Jurkat, Clone E6-1 (cell line): ENCODE measurements at places on chromosomes 2 and 18.

DNA sequence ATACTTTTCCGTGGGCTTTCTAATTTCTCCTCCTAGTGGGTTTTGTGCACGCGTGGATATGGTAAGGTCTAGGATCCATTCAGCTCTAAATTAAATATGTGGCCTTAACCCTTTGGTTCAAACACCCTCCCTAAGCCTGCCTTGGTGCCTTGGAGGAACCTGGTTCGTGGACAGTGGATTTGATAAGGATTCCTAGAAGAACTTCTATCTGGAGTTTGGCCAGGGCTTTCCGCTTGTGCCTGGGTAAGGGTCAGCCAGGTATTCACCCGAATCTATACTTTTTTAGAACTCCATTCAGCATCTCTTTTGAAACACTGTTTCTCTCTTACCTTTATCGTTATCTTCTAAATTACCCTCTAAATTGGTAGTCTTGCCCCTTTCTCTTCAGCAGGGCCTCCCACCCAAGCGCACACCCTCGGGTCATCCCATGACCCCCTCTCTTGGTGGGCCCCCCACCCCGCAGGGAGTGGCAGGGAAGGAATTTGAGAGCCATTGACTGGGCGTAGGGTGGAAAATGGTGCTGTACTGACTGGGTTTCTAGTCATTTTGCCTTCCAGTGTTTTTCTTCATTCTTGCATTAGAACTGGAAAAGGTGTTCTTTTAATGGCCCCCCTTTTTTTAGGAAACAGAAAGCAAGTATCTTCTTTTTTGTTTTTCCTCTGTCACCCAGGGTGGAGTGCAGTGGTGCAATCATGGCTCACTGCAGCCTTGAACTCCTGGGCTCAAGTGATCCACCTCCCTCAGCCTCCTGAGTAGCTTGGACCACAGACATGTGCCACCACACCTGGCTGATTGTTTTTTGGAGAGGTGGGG is 1.8 kb downstream of the SOCS6 start:
- no peak for DNase-seq

DNA sequence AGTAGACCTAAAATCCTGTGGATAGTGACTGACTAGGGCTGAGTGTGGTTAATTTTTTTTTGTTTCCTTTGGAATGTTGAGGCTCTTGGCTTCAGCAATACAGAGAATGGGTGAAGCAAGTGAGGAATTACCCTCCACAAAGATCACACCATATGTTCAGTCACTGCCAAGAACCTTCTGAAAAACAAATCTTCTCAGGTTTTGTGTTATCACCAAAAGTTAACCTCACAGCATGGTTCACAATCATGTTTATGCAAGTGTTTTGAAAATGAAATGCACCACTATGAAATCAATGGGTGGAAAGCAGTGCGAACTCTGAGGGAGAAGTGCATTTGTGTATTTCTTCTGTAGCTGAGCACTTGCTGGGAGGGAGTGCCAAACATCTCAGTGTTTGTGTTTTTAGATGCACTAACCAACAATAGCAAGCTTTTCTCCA is 44.4 kb downstream of the SPATS2L start:
- DNase-seq, result no peak

DNA sequence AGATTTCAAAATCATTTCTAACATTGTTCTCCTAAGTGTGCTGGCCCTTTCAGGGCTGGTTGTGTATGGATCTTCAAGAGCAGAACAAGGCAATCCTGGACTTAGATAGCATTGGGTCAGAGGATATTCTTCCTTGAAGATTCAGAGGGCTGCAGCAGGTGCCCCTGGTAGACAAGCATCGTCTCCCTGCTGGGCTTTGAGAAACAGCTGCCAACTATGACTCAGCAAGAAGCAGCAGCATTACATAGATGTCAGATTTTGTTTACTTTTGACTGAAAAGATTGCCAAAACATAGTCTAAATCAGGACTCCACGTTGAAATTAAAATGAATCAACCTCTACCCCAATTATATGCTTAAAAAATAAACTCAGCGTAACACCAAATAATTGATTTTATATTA is 618.8 kb downstream of the SOCS6 start:
- DNase-seq, result no peak

GRCh38 chr2:96890726-96891385 is 21.0 kb upstream of the SEMA4C start:
- DNase-seq, result no peak

- no peak for DNase-seq
Measured at GRCh38 chr2:64065516-64065915, 46.3 kb upstream of the VPS54 start.

DNA sequence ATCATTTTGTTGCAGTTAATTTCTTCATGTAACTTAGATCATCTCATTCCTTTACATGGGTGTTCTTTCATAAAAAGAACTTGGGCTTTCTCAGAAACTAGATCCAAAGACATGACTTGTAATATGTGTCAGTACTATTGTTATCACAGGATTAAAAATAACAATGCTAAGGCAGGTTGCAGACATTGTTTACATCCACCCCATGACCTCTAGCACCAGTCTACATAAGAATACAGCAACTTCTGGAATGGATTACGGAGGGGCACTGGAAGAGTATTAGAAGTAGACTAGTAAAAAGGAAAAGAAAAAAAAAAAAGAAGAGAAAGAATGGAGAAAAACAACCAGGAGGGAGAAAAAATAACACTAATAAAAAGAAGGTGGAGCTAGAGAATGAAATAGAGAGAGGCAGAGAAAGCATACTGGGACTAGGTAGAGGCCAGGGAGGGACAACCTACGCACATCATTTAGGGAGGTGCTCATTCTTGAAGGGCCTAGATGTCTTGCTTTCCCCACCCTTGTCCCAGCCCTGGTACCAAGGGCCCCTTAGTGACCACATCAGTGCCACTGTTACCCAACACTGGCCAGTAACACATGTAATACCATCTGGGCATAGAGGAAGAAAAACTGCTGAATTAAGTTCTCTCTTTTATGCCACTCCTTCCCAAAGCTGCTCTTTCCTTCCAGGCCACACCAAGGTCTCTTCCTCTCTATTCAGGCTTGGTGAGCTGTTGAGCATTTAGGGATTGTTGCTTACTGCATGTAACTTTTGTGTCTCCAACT is 70.6 kb upstream of the KLF7 start:
- DNase-seq, result no peak

- DNase-seq, result no peak
Measured at GRCh38 chr2:45009303-45009927, at the start of gene SIX2. SIX2 (minus strand) TSS chr2:45009452; CDS start chr2:45009110, 342 bp downstream.

DNA sequence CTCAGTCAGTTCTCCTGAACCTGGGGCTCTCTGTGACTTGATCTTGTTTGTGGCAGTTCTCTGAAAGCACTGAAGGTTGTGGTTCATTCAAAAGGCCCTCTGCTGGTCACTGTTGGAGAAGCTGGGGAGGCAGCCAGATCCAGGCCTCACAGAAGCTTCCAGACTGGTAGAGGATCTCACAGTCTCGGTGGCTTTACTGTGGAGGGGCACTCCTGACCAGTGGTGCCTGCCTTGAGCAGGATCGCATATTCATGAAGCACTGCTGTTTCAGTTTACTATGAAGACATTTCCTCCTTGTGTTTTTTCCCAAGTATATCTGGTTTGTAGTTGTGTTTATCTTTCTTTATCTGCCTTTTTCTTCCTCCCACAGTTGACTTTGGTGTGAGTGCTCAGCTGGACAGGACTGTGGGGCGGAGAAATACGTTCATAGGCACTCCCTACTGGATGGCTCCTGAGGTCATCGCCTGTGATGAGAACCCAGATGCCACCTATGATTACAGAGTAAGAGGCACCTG is 133.9 kb downstream of the MAP4K4 start:
- DNase-seq, result peak; percentile 66

DNA sequence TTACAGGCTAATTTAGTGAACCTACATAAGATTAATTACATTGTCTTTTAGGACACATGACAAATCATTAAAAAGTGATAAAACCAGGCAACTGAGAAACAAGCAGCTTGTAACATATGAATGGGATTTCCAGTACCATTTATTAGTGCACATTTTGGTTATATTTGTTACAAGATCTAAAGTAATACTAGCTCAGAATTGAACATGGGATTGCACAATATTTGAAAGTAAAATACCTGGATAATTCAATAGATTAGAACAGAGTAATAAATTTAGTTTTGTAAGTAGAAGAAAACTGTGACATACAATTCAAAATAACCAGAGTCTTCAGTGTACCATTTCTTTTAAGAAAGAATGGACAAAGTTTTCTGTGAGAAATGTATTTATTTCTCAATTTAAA is 1400.7 kb upstream of the ACVR2A start:
- no peak for DNase-seq

DNA sequence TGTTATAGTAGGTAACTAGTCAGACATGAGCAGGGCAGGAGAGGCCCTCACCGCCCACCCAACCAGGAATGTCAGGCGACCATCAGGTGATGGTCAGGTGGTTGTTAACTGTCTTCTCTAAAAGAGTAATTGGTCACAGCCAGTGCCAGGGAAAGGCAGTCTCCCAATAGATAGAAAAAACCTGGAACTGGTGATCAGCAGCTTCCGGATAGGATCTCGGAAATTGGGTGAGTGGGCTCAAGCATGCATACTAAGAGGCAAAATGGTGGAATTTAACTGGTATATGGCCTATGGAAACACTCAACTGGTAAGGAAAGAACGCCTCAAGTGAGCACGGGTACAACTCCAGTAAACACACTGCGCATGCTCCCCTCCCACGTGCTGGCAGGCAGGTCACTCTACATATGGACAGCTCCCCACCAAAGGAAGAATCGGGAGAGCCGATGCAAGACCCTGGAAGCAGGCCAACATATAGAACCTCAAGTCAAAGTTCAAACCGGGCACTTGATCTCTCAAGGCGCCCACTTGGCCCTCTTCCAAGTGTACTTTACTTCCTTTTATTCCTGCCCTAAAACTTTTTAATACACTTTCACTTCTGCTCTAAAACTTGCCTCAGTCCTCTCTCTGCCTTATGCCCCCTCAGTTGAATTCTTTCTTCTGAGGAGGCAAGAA is 43.5 kb upstream of the TMEM131 start:
- DNase-seq, result no peak

GRCh38 chr2:16137080-16137755 is 196.9 kb downstream of the MYCN start:
- DNase-seq, result no peak

DNA sequence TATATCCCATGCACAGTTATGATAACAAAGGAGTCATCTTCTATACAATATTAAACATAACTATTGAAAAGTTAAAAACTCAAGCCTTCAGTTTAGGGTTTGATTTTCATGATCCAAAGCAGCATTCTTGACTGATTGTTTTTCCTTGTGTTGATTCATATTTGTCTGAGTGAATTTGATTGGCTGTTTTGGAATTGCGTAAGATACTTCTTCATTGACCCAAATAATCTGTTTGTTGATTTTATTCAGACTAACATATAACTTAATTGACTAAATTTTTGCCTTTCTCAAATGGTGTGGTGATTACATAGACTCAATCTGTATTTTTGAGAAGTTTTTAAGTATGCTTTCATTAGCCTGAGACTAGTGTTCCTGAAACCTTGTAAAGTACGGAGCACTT is 305.7 kb upstream of the TNP1 start:
- DNase-seq, result no peak

DNA sequence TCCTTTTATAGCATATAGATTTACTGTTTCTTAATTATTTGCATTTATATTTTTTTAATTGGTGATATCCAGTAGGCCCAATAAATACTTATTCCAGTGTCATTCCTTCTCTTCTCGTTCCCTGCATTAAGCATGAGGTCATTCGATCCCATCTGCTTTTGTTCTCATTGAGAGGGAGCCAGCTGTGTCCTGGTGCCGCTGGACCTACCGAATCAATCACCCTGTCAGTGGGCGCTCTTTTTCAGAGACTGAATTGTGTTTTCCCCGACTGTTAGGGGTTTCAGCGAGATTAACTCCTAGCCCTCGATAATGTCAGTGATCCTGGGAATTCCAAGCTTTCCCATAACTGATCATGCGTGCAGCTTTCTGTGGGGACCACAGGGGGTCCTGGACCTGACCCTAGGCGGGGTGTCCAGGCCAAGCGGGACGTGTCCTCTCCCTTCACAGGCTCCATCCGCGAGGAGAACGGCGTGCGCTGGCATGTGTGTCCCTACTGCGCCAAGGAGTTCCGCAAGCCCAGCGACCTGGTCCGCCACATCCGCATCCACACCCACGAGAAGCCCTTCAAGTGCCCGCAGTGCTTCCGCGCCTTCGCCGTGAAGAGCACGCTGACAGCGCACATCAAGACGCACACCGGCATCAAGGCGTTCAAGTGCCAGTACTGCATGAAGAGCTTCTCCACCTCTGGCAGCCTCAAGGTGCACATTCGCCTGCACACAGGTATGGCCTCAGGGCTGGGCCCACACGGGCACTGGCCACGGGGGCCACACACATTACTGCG is 72.4 kb downstream of the ZNF236 start:
- no peak for DNase-seq

DNA sequence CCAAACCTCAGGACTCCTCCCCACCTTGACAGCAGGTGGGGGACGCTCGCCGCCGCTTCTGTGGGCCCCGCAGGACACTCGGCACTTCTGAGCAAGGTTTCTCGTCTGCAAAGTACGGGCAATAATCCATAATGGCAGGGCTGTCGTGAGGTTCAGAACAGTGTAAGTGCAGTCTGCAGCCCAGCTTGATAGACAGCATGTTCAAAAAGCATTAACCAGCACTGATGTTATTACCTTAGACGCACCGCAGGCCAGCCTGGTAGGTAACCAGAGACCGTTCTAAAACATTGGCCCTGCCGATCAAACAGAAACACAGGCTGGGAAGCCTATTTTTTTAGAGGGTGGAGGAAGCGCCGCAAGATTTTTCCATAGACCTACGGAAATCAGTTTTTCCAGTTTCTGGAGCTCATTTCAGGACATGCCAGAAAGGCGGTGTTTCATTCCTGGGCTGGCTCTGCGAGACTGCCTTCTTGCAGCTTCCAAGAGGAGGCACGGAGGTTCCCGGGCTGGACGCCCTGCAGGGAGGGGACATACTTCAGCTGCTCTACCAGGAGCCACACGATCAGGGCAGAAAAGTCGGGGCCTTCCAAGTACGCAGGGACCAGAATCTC is 148.7 kb downstream of the TPO start:
- no peak for DNase-seq

DNA sequence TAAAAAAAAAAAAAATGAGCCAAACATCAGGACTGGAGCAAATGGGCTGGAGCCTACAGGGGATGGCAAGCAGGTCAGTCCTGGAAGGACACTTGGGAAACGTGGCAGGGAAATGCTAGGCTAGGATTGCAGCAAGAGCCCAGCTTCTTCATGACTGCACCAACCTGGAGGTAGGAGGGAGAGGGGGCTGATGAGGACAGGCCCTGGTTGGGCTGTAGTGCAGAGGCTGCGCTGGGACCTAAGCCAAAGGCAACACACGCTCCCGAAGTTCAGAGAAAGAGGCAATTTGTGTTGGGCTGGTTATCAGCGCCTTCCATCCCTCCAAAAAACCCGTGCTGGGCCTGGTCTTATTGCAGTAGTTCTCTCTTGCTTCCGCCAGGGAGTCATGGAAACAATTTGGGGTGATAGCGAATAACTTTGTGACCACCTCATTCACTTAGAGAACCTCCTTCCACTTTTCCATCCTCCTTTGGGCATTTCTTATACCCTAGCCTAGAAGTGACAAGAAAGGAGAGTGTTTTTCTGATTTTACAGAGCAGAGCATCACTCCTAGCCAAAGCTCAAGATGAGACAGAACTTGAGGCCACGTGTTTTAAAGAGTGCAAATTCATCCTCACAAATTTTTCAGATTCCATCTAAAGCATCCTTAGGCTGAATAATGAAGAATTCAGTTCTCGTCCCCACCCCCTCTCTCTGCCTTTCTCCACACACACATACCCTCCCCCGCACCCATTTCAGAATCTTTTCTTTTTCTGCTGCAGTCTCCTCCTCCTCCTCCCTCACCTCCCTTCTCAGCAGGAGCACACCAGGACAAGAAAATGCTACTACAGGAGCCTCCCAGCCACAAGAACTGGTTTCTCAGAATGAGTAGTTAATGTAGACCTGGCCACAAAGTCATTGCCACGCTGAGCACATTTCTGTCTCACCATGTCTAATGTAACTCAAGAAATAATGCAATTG is 82.5 kb upstream of the STPG4 start:
- DNase-seq, result no peak
